ENCODE measurements at places on chromosomes 2 and 18. TPM values are rescaled to one million over a fixed set of nuclear protein-coding genes. Genes with fewer than 3 reads are reported as not detected.

Gene CHRND
- total RNA-seq = 0.09 TPM

Gene LHCGR
- not detected for total RNA-seq

Gene CCL20
- 3.9 TPM for total RNA-seq

Gene IL1F10
- total RNA-seq = not detected

Gene UGT1A10
- total RNA-seq = not detected

Gene TPO
- 0.12 TPM for total RNA-seq
